ENCODE measurements at places on chromosomes 3 and 15.

- no peak for DNase-seq
Observed at GRCh38 chr15:42140383-42141070, 15.9 kb downstream of the PLA2G4F start.

GRCh38 chr3:15015456-15015855 is 49.7 kb downstream of the MRPS25 start:
- DNase-seq, result no peak

GRCh38 chr3:143888846-143889245 is 40.6 kb upstream of the SLC9A9 start:
- DNase-seq, result no peak

DNA sequence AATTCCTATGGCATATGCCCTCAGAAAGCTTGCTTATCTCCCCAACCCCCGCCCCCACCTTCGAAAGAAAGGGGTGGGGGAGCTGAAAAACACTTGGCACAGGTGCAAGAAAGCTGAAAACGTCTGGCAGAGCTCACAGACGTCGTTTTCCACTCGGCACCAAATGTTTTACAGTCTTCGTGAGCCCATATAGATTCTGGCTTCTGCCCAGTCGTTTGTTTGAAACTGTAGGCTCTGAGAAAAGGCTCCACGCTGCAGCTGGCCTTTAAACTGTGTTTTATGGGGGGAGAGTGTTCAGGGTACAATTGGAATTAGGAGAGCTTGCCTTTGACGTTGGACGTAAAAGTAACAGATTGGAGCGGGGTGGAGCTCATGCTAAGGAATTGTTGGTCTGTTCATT is 130.3 kb downstream of the MDFIC2 start:
- DNase-seq, result no peak

GRCh38 chr15:77688693-77689092 is 56.0 kb upstream of the LINGO1 start:
- DNase-seq, result no peak

GRCh38 chr15:35455201-35455600 is 90.8 kb downstream of the DPH6 start:
- DNase-seq, result peak; percentile 47

- no peak for DNase-seq
Observed at GRCh38 chr15:51924156-51925068, 47.2 kb downstream of the LEO1 start.
